Activated T-helper 17 cell treated with anti-CD3 and anti-CD28 coated beads, Interleukin-2, amount 50 U/mL, for 72 hours (primary cell): ENCODE measurements at places on chromosomes 5 and 9. TPM values are rescaled to one million over a fixed set of nuclear protein-coding genes. Genes with fewer than 3 reads are reported as not detected.

The AMBP gene
- total RNA-seq: not detected

The TICAM2 gene
- total RNA-seq: 3.6 TPM

The FOXD4L4 gene
- 0.24 TPM for total RNA-seq

The CDH6 gene
- not detected for total RNA-seq

The FBP2 gene
- not detected for total RNA-seq

The GLIPR2 gene
- 10.2 TPM for total RNA-seq

The IRX2 gene
- total RNA-seq: not detected

The CER1 gene
- not detected for total RNA-seq

The LCN15 gene
- not detected for total RNA-seq

The TNFSF15 gene
- not detected for total RNA-seq

The LTC4S gene
- total RNA-seq: 1.4 TPM
